NCI-H1105 (cell line): ENCODE measurements at places on chromosomes 1 and 21.

GRCh38 chr1:23562137-23562876 is 3.0 kb upstream of the ID3 start:
- peak; percentile 98 for DNase-seq

DNA sequence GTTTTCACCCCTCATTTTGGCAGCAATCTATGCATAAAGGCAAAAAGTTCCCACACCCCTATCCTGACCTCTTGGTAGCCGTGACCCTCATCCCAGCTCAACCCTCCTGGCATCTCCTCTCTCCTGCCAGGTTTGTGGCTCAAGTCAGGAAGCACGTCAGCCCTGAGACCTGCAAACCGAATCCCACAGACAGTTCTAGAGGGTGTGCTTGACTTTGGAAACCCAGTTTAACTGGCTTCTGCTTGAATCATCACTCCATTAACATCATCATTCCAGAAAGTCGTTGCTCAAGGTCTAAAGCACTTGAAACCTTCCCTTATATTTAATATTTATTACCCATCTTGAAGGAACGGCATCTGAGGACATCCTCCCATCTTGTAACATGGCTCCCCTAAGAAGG is 133.4 kb upstream of the ERG start:
- no peak for DNase-seq

GRCh38 chr1:240149484-240150094 is 57.9 kb downstream of the FMN2 start:
- DNase-seq, result peak; percentile 0

DNA sequence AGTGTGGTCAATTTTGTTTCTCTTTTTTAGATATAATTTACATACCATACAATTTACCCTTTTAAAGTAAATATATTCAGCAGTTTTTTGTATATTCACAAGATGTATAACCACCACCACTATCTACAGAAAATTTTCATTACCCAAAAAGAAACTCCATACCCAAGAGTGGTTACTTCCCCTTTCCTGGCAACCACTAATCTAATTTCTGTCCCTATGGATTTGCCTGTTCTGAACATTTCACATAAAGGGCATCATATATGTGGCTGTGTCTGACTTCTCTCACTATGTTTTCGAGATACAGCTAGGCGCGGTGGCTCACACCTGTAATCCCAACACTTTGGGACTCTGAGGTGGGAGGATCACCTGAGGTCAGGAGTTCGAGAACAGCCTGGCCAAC is 13.6 kb downstream of the PACC1 start:
- no peak for DNase-seq

- DNase-seq, result no peak
Measured at GRCh38 chr1:17873007-17873675, 118.0 kb downstream of the ACTL8 start.

DNA sequence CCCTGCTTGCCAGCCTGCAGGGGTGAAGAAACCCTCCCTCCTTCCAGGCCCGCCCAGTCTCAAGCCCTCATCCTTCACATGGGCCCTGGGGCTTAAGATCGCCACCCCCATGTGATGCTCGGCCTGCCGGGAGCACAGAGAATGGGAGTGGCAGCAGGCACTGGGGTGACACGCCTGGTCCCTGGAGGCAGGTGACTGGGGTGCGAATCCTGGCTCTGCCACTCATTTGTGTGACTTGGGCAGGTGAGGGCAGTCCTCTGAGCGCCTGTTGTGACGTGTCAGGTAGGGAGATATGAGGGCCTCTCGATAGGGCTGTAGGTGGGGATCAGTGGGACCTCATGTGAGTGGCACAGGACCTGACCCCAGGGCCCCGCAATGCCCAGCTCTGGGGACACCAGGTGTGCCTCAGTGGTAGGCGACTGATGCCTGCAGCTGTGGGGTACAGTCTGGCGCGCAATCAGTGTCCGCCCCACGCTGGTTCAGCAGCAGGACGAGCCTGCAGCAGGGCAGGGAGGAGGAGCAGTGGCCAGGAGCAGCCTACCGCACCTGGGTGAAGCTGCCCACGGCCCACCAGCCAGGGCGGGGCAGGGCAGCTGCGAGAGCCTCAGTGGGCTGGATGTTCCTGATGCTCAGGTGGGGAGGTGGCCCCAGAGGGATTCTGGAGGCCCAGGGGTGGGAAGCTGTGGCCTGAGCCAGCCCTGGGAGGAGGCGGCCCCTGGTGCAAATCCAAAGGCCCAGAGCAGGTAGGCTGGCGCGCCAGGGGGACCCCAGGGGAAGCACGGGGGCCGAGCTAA is 6.2 kb downstream of the SH2D5 start:
- no peak for DNase-seq

- no peak for DNase-seq
Measured at GRCh38 chr1:79422726-79423125, 416.2 kb upstream of the ADGRL4 start.

DNA sequence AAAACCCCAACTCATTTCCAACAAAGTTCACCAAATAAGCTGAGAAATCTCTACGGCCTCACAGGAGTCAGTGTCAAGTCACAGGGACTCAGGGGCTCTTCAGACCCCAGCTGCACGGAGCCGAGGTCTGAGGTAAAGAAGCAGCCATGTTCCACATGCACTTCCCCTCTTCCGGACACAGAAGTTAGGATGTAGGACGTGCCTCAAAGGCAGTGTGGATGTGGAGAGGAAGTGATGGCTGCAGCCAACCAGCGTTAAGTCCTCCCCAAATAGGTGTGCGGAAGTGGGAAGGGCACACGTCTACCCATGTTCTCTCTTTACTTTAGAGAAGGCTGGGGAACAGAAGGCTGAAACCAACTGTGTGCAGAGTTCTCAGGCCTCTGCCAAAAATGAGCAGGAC is 14.6 kb upstream of the NCF2 start:
- no peak for DNase-seq

DNA sequence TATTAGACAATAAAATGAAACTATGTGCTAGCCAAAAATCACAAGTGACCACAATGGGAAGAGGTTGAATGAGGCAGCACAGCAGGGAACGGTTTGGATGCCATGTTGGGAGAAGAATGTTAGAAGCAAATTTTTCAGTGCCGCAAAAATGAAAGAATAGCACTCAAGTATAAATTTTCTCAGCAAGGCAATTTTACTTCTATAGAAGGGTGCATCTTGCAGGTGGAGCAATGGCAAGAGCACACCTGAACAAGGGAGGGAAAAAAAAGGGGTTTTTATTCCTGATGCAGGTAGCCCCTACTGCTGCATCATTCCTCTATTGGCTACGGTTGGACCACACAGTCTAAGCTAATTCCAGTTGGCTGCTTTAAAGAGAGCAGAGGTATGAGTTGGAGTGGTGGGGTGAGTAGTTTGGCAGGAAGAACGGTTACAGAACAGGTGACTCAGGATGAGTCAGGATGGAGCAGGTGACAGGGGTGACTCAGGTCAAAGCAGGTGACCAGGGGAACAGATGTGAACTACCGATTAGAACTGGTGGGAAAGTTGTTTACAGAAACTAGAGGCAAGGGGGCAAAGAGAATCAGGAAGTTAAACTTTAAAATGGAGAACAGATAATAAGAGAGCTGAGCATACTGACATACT is 301.1 kb upstream of the NRIP1 start:
- no peak for DNase-seq

- DNase-seq, result peak; percentile 27
Measured at GRCh38 chr1:25195835-25196234, 36.5 kb downstream of the SYF2 start.

GRCh38 chr1:69572921-69573320 is 5.2 kb downstream of the LRRC7 start:
- no peak for DNase-seq

DNA sequence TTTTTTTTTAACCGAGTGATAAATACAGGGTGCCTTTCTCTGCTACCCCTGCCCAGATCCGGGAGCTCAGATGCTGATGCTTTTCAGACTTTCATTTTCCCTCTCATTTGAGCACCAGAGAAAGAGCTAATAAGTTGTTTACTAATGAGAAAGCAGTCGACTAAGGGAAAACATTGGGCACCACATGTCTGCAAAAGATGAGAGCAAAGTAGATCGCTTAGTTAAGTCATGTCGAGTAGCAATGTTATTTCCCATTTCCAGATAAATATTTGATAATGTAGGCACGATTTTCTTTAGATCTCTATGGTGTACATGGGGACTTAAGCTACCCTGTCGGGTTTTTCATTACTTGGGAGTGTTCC is 1.2 kb downstream of the PKN2 start:
- no peak for DNase-seq

GRCh38 chr1:201021630-201022492 is 1.7 kb downstream of the KIF21B start:
- DNase-seq, result no peak

- no peak for DNase-seq
Measured at GRCh38 chr1:228939001-228939691, 203.9 kb downstream of the RHOU start.

GRCh38 chr1:109167001-109167506 is 46.7 kb upstream of the SARS1 start:
- no peak for DNase-seq

- no peak for DNase-seq
Measured at GRCh38 chr1:165841582-165842017, 14.2 kb downstream of the UCK2 start.

- DNase-seq, result no peak
Measured at GRCh38 chr1:51309291-51309690, 21.1 kb downstream of the TTC39A start.
